ENCODE measurements at places on chromosomes 1 and 21.

GRCh38 chr1:81121306-81121705 lies 679.4 kb upstream of the ADGRL2 start:
- DNase-seq = no peak

GRCh38 chr1:18530587-18531502 lies 50.1 kb downstream of the KLHDC7A start:
- DNase-seq = no peak

- no peak for DNase-seq
These were observed 63.7 kb upstream of the B3GALNT2 start for GRCh38 chr1:235567812-235568503.

DNA sequence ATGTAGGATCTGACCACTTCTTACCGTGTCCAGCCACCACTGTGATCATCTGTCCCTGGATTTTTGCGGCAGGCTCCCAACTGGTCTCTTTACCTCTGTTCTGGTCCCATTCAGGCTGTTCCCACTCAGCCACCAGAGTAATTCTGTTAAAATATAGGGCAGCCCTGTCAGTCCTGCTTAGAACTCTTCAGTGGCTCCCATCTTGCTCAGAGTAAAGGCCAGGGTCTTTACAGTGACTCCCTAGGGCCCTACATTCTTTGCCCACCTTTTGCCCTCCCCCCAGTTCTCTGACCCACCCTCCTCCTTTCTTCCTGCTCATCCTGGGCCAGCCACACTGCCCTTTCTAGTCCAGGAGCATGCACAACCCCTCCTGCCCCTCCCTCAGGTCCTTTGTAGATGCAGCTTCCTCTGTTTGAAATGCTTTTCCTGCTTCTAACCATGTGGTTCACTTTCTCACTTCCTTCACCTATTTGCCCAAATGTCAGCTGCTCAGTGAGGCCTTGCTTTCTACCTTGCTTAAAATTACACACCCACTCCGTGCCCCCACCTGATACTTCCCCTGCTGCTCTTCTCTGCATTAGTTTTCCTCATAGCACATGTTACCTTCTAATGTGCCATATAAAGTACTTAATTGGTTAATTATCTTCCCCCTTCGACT lies 7.8 kb downstream of the UBIAD1 start:
- DNase-seq = no peak

- DNase-seq = peak; percentile 55
These were observed 1.2 kb upstream of the HIVEP3 start for GRCh38 chr1:41919764-41920397.

Data from fibroblast of skin of scalp (primary cell).